ENCODE measurements at places on chromosomes 13 and 19. TPM values are rescaled to one million over a fixed set of nuclear protein-coding genes. Genes with fewer than 3 reads are reported as not detected.

- DNase-seq: no peak
Observed at GRCh38 chr13:44053208-44053607, 173.5 kb downstream of the LACC1 start.

DNA sequence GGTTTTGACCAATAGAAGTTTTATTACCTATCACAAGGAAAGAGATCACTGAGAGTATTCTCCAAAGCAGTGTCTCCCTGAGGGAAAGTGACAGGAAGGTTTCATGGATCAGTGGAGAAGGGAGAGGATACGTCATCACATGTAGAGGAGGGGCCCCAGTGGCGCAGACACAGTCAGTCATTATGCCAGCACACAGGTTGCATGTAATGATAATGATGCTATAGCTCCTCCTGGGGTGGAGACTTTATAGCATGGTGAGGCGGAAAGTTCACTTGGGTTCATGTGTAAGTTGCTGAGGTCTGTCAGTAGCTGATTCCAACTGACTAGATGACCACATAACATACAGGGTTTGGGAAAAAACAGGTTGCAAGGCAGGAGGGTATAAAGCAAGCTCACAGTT, 88.8 kb downstream of the FNDC3A start:
- no peak for DNase-seq

- no peak for DNase-seq
Observed at GRCh38 chr19:45166723-45167252, 6.0 kb upstream of the NKPD1 start.

GRCh38 chr19:7789447-7789846, 26.4 kb downstream of the CLEC4M start:
- no peak for DNase-seq

- DNase-seq: no peak
Observed at GRCh38 chr19:49428547-49429451, 3.6 kb downstream of the GFY start.

DNA sequence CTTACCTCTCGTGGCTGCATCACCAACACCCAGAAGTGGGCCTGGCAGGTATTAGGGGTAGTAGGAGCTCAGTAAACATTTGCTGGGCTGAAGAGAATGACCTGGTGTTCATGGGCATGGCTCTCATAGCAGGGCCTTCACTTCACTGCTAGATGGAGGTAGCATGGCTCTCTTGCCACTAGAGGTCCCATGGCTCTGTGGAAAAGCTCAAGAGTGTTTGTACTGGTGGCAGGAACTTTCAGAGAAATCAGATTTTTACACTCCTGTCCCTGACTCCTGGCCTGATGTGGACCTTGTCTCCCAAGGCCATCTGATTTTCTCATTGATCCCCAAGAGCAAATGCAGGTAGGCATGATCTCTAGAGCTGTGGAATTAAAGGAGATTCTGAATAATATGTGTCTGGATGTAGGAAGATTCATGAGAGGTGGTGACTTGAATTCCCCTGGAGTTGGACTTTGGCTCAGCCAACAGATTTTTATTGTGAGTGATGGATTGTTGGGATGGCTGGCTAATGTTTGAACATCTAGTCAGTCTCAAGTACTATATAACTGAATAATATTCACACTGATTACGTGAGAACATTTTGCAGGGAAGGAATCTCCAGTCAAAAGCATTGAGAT, 5.7 kb downstream of the ZNF574 start:
- no peak for DNase-seq

DNA sequence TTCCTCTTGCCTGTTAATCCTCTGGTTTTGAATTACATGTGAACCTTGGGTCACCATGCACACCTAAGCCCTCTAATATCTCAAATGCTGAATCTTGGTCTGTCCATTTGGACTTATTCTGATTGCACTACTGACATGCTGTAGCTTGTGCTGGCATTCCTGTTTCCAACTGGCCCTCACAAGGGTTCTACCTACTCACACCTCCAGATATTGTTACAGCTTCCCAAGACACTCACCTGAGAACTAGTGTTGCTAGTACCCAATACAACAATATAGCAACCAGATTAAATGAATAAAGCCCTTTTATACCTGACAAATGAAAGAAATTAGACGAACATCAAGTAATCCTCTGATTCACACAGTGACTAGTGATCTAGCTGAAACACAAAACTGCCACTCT, 16.6 kb downstream of the TEX30 start:
- no peak for DNase-seq

Gene NUP58
- total RNA-seq: 131 TPM

Gene AKT2
- 148 TPM for total RNA-seq

Gene NR2F6
- total RNA-seq: 13.2 TPM

Gene IL27RA
- 76.6 TPM for total RNA-seq

Gene ZGLP1
- 3.2 TPM for total RNA-seq
